ENCODE measurements at places on chromosomes 1 and 21.

DNA sequence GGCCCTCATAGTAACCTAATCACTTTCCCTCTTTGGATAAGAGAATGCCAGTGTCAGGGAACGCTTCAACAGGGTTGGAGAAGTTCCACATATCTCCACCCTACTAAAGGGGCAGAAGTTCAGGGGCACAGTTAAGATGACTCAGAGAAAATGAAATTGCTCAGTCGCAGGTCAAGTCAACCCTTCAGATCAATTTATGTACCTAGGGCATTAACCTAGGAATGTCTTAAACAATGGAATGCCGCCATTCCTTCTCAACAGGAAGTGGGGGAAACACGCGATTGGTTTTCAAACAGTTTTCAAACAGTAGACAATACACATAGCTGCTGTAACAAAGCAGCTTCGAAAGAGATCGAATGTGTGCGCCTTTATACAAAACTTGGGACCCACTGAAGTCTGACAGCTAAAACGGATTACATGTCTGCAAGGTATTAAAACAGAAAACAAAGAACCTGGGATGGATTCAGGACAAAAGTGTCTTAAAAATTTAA, 897 bp downstream of the SLC25A24 start:
- no peak for DNase-seq

DNA sequence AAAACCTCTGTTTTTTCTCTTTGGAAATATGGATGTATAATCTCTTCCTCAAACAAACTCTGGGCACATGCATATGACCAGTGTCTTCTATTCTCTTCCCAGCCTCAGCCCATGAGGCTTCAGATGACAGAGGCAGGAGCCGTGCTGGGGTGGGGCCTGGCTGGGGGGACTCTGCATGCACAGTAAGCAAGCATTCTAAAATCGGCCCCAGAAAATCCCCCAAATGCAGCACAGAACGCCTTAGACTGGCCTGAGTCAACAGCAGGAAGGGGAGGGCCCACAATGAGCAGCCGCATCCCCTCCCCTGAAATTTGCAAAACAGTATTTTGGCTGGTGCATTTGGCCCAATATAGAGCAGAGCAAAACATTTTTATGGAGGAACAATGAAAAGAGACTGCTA, 47.8 kb downstream of the ITPKB start:
- DNase-seq, result no peak

DNA sequence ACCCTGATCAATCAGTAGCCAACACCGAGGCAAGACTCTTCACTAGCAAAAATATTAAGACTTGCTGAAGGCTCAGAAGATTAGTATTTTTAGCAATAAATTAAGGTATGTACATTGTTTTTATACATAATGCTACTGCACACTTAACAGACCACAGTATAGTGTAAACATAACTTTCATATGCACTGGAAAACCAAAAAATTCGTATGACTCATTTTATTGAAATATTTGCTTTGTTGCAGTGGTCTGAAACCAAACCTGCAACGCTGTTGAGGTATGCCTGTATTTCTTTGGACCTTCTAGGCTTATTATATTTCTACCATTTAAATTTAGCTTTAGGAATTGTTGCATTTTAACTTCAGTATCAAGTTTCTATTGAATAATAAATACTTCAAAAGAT, 65.8 kb upstream of the BCL9 start:
- no peak for DNase-seq

GRCh38 chr1:243363832-243364231, 108.0 kb downstream of the SDCCAG8 start:
- DNase-seq, result no peak

DNA sequence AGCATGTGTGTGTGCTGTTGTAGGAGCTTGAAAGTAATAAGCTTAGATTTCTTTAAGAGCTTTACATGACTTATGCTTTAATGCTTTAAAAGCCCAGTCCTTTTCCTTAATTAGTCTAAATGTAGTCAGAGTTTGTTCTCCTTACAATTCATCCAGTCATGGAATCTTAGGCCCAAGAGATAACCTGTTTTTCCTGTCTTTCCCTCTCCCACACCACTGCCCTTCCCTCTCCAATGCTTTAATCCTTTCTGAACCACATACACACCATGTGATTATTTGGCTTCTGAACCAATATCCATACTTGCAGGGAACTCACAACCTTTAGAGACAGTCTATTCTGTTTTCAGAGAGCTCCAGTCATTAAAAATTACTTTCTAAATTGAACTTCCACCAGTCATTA, 37.6 kb downstream of the ALG6 start:
- no peak for DNase-seq

Data from NCI-H187 (cell line).